ENCODE measurements at places on chromosomes 4 and X.

GRCh38 chr4:167629272-167629671 lies 395.0 kb upstream of the SPOCK3 start:
- no peak for DNase-seq

DNA sequence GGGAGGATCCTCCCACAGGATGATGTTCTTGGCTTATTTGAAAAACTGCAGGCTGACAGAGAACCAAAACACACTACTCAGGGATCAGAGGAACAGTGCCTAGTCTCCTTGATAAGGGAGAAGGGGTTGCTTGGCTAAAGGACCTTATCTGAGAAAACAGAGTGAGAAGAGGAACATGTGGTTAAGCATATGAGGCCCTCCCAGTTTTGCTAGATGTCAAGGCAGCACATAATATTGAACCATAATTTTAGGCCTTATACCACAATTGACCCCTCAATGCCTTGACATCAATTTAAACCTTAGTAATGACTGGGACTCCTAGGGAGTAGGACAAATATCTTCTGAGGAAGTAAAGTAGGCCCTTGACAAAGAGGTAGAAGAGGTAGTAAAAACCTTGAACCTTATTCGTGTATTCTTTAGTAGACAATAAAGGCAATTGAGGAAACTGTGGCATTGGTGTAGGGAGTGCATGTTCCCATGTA lies 79.3 kb downstream of the TEX13C start:
- no peak for DNase-seq

GRCh38 chr4:52948057-52948423 lies 85.9 kb downstream of the RASL11B start:
- DNase-seq = no peak

DNA sequence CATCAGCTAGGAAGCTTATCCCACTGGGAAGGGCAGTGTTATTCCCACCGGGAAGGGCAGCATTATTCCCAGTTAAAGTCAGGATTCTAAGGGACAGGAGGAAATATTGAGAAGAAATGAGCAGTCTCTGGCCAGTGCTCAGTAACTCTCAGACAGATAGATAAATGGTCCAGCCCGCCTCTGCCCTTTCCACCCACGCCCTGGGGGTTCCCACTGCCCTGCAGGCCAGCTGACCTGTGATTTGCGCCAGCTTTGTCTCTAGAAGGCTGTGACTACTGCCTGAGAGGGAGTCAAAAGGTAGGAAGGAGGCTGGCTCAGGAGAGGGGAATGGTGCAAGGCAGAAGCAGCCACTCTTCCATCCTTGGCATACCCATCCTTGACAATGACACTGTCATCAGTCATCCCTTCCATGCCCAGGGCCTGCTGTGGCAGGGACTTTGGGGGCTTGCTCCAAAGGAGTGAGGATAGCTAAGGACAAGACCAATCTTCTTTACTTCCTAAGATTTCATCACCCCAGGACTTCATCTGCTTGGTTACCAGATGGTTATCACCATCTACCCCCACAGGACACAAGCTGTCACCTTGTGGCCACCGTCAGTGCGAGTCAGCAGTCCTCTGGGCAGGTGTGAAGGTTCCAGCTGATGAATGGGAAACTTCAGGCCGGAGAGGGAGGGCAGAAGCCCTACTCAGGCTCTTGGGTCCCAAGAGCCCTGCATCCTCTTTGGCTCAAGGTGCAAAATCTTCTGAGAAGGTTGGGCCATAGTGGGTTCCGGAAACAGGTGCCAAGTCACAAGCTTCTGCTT lies 49.5 kb downstream of the SEPSECS start:
- DNase-seq = no peak

- DNase-seq = no peak
These were observed 187.0 kb downstream of the MID1 start for GRCh38 chrX:10433296-10433965.

DNA sequence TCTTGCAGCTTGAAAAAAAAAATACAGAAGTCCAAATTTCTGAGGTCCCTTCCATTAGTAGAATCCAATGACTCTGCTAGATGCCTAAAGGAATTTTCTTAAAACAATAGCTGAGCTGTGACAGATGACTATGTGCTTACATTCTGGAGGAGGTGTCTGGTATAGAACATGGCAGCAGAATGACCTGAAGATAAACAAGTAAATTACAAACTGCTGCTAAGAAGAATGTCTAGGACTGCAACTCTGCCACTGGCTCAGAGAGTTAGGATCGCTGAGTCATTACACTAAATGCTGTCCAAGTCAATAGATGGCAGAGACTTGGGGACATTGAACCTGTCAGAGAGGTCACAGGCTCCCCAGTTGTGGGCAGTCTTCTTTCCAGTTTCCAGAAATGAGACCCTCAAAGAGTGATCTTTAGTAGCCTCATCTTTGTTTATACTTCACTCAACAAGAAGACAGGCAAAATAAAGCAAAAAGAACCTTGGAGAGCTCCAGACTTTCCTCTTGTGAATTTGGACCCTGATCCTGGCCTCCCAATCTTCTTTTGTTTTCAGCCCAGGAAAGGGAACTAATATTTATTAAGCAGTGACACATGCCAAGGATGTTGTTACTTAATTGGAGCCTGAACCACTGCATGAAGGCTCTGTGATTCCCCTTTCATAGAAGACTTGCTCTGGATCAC lies 56.4 kb upstream of the SCML1 start:
- DNase-seq = no peak

- DNase-seq = no peak
These were observed 23.4 kb downstream of the L1CAM start for GRCh38 chrX:153862369-153863250.

- no peak for DNase-seq
These were observed 259.8 kb downstream of the ARHGAP10 start for GRCh38 chr4:147991543-147992283.

- no peak for DNase-seq
These were observed 321.5 kb downstream of the NLGN4X start for GRCh38 chrX:5907207-5907606.

DNA sequence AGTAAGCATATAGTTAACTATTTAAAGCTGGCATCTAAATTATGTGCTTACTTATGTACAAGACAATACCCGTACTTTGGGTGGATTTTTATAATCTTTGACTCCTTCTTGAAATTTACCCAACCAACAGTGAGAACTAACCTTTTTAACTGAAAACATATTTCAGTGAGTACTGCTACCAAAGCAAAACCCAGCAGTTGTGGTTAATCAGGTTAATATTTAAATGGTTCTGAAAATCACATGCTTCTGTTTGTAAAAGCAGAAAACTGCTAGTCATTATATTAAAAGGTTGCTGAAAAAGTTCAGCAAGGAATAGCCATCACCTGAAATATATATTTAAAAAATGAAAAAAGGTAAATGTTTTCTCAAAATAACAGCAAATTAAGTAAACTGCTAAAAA lies 20.0 kb downstream of the UBE2D3 start:
- no peak for DNase-seq

GRCh38 chr4:20087522-20087911 lies 164.2 kb upstream of the SLIT2 start:
- no peak for DNase-seq

- no peak for DNase-seq
These were observed 185.5 kb upstream of the AFF2 start for GRCh38 chrX:148314876-148315275.

- no peak for DNase-seq
These were observed 32.2 kb downstream of the XG start for GRCh38 chrX:2784026-2784425.

GRCh38 chrX:1124531-1124930 lies 87.9 kb downstream of the CRLF2 start:
- DNase-seq = no peak

DNA sequence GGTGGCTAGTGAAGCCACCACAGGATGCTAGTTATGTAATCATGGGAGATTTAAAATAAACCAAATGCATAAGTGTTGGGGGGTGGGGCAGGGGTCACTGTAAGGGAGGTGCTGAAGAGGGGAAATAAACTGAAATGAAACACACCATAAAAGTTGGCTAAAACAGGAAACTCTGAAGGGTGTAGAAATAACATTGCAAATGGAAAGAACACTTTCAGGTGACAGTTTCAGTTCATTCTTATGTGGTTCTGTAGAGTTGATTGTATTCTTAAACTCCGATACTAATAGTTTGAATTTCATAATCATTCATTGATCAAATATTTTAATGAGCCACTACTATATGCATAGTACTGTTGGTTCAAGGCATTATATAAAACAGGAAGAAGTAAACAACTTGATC lies 80.1 kb downstream of the HDAC8 start:
- no peak for DNase-seq

GRCh38 chr4:153204728-153205648 lies 745 bp downstream of the TRIM2 start:
- DNase-seq = no peak

DNA sequence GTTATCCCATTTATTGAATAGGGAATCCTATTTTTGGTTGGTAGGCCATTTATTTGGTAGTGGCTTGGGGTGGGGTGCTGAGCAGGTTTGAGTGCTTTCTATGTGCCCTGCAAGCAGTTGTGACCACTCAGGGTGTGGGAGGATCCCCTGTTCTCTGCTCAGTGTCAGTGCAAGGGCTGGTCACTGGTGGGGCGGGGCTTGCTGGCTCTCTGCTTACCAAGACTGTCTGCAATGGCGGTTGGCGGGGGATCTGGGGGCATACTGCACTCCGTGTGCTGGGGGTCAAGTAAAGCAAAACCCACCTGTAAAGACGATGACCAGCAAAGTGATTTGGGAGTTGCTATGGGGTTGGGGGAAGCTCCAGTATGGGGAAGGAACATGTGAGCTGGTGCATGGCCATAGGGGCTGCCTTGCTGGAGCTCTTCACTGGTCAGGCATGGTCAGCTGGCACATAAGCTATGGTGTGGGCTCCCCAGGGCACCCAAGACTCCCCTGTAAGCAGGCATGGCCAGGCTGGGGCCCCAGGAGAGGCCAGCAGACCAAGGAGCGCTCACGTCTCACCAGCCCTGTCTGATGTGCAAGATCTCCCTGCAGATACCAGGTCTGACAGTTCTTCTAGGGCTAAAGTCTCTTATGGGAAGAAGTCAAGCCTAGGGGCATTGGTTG lies 83.0 kb upstream of the GRXCR1 start:
- no peak for DNase-seq

GRCh38 chrX:39065051-39065871 lies 264.0 kb downstream of the MID1IP1 start:
- no peak for DNase-seq

GRCh38 chrX:130176354-130176776 lies 4.6 kb downstream of the RAB33A start:
- DNase-seq = no peak

GRCh38 chrX:52271206-52271605 lies 86.5 kb downstream of the MAGED4 start:
- DNase-seq = no peak

GRCh38 chr4:147707892-147708672 lies 23.8 kb upstream of the ARHGAP10 start:
- peak; percentile 33 for DNase-seq

DNA sequence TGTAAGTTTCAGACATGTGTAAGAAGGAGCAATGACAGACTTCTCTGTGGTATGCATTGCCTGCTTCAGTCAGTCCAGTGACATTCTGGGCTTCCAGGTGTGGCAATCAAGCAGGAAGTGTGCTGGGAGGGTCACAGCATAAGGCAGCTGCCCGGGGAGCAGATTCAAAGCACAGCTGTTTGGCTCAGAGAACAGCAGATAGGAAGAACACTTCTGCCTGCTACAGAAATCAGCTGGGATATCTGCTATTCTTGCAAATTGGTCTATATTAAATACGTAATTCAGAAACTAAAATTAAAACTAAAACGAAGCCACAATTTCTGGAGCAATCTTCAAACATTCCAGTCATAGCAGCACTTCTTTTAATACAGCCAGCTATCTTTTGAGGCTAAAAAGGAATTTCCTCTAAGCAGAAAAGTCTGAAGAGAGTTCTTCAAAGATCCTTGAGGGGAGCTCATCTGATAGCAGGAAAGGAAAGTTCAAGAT lies 47.5 kb upstream of the GALNT7 start:
- no peak for DNase-seq

DNA sequence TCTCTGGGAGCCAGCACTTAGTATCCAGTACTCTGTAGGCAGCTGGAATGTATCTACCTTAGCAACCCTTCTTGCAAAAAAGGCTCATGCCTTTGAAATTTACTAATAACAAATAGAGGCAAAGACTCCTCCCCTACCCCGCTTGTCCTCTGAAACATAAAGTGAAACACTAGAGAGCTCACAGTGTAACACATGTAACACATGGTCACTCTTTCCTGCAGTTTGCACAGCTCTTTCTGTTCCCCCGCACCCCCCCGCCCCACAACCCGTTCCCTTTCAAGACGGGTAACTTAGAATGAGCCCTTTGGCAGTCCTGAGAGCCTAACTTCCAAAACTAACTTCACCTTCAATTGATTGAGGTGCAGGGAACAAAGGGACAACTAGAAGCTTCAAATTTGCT lies 6.0 kb upstream of the BCORL1 start:
- no peak for DNase-seq

DNA sequence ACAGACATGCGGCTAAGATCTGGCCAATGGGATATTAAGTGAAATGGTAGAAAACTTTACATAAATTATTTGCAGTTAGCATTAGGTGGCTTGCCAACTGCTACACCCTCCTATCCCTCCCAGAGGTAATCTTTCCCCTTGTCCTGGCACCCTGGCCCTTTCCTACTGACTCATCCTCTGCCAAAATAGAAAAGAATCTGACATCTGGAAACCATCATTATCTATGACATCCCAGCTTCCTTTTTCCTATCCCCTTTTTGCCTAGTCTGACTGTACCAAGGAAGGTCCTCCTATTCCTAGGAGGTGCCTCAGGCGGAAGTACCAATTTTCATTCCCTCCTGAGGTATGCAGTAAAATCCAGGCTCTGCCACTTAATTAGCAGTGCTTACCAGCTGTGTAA lies 163.6 kb upstream of the KLF3 start:
- DNase-seq = no peak

- DNase-seq = no peak
These were observed 33.9 kb upstream of the PLK4 start for GRCh38 chr4:127846765-127847164.

DNA sequence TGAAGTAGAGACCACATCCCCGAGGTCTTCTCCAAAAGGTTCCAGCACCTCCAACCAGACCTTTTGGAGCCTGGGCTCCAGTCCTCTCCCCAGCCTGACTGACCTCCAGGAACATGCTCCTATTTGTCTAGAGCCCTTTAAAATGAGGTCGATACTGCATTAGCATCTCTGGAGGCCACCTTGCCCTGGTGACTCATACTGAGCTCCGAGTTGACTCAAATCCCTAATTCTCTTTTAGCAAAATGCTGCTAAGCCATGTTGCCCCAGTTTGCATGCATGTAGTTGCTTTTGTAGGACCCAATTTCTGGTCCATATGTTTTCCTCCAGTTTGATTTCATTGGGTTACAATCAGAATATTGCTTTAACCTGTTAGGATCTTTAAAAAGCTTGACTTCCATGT lies 43.5 kb upstream of the CITED1 start:
- no peak for DNase-seq

DNA sequence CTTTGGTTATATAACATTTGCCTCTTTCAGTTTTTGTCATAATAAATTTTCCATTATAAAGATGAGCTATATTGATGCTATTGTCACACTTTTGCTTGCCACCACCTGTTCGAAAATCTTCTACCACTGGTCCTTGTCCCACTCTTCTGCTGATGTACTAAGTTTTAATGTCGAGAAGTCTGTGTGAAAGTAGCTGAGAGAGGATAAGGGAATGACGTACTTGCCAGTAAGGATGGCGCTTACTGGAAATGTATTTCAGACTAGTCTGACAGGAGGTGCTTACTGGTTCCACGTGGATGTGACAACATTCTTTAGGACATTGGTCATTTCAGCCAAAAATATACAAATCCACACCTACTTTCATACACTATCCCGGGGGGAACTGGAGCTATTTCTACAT lies 132.7 kb upstream of the NR3C2 start:
- DNase-seq = no peak

GRCh38 chr4:64158648-64159326 lies 250.5 kb downstream of the TECRL start:
- no peak for DNase-seq

- no peak for DNase-seq
These were observed 475.5 kb upstream of the FGF16 start for GRCh38 chrX:76971393-76972376.

All from stimulated activated CD8-positive, alpha-beta memory T cell treated with anti-CD3 and anti-CD28 coated beads, Interleukin-4, amount 100 ng/mL, for 4 hours (primary cell).